Mesothelial cell of epicardium (in vitro differentiated cells): ENCODE measurements at places on chromosomes 6 and 20.

- no peak for DNase-seq
Measured at GRCh38 chr6:118281291-118281690, 266.8 kb upstream of the PLN start.

DNA sequence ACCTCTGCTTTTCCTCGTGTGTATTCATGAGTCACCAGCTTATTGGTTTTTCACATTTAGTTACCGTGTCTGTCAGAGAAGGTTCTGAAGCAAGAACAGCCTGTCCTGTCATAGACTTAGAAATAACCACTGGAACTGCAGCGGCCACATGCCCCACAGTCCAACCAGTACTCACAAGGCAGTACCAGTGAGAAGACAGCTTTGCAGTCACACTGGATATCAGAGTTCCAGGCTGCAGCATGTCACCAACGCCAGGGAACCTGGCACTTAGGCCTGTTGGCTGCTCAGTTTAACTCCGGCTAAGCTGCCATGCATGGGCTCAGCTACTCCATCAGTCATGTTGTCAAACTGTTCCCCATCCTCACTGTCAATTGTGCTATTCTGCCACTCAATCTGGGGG, 40.1 kb downstream of the ADNP start:
- DNase-seq: no peak

- DNase-seq: no peak
Measured at GRCh38 chr6:112337209-112337638, 9.9 kb upstream of the RFPL4B start.

- no peak for DNase-seq
Measured at GRCh38 chr6:45872827-45873365, 142.8 kb downstream of the CLIC5 start.

GRCh38 chr6:100664274-100665040, 199.7 kb upstream of the SIM1 start:
- no peak for DNase-seq

GRCh38 chr6:167244064-167244960, 46.8 kb upstream of the UNC93A start:
- DNase-seq: no peak

GRCh38 chr20:44700306-44700705, 14.9 kb upstream of the CCN5 start:
- no peak for DNase-seq

DNA sequence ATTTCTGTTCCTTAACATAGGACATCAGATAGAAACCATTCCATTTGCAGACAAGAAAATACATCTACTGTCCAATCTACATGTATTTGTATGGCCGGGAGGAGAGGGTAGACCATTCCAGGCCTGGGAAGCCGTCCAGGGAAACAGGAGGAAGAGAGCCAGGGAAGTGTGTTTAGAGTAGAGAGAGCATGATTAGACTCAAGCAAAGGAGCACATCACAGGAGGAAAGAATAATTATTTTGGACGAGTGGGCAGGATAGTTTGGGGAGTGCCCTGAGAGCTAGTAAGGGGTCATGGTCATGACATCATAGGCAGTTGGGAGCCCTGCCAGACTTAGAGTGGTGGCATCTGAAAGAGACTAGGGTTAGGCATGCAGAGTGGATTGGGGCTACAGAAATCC, 250.0 kb downstream of the HIVEP2 start:
- DNase-seq: no peak

GRCh38 chr20:58637466-58638213, 13.4 kb upstream of the STX16 start:
- no peak for DNase-seq

GRCh38 chr20:63232235-63233060, 3.3 kb upstream of the BIRC7 start:
- DNase-seq: no peak
